ENCODE measurements at places on chromosomes 12 and 14.

DNA sequence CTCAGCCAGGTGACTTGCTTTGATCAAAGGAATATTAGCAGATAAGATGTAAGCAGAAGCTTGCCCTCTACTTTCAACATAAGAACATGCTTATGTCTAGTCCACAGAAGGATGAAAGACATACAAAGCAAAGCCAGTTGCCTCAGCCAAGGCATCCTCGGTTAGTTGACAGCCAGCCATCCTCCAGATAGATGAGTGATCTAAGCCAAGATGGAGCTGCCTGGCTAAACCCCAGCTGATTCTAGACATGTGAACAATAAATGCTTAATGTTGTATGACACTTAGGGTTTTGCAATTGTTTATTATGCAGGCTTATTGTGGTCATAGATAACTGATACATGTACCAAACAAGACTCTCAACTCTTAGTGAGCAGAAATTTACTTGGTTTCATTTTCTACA, 157.6 kb upstream of the TMTC2 start:
- DNase-seq = no peak

- DNase-seq = peak; percentile 45
Observed at GRCh38 chr12:3885277-3886094, 12.3 kb upstream of the PARP11 start.

DNA sequence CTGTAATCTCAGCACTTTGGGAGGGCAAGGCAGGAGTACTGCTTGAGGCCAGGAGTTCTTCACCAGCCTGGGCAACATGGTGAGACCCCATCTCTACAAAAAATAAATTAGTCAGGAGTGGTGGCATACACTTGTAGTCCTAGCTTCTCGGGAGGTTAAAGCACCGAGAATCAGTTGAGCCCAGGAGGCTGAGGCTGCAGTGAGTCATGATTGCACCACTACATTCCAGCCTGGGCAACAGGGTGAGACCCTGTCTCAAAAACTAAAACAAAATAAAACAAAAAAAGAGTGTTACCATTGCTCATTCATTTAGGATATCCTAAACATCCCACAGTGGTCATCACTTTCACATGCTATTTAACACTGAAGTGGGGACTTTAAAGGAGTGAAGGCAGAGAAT, 7.8 kb downstream of the NEK9 start:
- DNase-seq = peak; percentile 45

GRCh38 chr14:100692256-100692655, 34.4 kb upstream of the DLK1 start:
- DNase-seq = peak; percentile 40

GRCh38 chr14:88452231-88452630, 66.8 kb downstream of the SPATA7 start:
- DNase-seq = no peak

- DNase-seq = peak; percentile 74
Observed at GRCh38 chr12:49364989-49365388, 2.3 kb upstream of the SPATS2 start.

GRCh38 chr14:55085060-55085660, 33.7 kb downstream of the MAPK1IP1L start:
- DNase-seq = no peak

DNA sequence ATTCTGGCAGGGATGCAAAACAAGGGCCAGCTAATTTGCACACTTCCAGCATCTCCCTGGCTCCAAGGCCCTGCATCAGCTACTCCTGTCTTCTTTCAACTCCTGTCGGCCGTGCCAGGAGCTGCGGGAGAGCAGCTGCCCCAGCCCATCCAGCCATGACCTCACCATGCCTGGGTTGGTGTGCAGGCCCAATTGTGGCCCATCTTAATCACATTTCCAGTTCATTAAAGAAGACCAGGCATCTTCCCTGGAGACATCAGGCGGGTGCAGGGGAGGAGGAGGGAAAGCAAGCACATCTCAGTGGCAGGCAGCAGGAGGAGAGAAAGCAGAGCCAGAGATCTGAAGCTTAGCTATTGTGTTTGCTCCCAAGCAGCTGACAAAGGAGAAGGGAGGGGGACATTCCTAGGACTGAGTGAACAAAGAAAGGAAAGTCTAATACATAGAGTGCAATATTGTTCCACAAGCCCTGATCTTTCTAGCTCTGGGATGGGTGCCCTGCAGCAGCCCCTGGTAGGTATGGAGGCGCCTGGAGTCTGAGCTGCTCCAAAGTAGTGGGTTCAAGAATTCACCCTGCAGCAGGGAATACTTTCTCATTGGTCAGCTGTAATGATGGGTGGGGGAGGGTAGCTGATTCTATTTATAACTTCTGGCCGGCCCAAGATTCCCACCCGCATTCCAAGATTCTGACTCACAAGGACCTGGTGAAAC, 40.1 kb downstream of the VWF start:
- DNase-seq = peak; percentile 79

DNA sequence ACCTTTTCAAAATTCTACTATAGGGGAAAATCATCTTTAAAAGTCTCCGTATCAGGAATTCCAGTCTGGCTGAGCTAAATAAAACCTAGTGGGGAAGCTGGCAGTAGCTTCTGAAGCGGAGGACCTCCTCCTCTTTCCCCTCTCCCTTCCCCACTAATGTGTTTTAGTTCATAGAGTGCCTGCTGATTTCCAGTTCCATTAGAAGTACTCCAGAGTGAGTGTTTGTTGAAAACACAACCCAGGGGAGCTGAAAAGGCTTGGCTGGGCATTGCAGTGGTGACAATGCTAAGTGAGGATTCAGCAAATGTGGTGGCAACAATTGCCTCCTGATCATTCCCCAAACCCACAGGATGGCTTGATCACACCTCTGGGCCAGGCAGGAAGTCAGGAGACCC, 144.2 kb upstream of the FRMD6 start:
- DNase-seq = peak; percentile 30

DNA sequence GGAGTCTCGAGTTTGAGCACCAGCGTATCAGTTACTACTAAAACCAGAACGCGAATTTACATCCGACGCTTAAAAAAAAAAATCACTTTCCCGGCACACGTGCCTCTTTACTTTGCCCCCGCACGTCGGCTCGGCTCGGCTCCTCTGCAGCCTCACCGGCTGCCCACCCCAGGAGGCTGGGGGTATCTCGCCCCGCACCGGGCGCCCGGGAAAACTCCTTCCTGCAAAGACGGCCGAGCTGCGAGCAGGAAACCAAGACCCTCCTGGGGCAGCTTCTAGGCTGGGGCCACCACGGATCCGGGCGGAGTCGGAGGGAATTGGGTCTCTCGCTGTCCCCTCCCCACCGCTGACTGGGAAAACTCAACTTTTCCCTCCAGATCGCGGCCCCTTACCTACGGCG, 610 bp downstream of the VSIG10 start:
- DNase-seq = peak; percentile 3
